Jurkat, Clone E6-1 (cell line): ENCODE measurements at places on chromosomes 5 and 9.

DNA sequence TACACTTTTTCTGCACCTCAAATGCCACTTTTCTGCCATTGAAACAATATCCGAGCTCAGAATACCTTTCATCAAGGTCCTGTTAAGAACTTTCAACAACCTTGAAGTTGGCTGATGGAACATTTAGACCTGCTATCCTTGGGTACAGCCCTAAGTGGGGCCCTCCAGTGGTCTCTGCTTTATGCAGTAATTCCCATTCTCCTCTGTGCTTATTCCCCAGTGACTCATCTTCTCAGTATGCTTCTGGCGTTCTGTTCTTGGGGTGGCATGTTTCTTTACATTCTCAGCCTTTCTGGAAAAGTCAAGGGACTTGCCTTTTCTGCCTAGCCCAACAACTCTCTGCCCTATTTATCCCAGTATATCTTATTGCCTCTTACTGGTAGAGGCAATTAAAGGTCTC lies 7.1 kb downstream of the ANP32B start:
- no peak for DNase-seq

DNA sequence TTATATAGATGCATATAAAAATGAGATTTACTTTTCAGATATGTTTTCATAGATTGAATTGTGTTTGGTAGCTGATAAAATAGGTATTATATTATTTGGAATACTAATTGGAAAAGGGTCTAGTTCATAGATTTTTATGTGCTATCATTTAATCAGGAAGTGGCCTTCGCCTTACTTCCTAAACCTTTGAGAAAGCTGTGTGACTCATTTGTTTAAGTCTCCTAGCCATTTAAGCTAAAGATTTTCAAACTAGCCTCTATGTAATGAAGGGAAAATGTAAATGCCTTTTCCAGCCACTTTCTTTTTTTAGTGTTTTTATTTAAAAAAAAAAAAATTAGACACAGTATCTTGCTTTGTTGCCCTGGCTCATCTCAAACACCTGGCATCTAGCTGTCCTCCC lies 97.5 kb downstream of the DMXL1 start:
- DNase-seq: no peak

DNA sequence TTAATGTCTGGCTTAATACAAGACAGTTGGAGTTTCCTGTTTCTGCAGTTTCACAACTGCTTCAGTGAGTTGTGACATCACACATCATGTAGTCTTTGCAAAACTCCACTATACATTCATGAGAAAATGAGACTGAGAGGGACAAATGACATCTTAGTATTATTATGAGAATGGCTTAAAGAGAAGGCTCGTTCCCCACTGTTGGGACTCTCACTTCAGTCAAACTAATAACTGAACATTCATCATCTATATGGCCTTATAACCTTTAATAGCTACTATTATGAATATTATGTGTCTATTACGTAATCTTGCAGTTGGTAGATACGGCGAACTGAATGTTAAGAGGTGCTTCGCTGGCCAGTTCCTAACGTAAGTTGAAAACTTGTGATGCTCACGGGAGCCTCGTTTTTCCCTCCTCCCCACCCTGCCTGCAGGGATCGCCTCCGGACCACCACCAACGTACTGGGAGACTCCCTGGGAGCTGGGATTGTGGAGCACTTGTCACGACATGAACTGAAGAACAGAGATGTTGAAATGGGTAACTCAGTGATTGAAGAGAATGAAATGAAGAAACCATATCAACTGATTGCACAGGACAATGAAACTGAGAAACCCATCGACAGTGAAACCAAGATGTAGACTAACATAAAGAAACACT lies 79.4 kb downstream of the SLC1A3 start:
- no peak for DNase-seq

GRCh38 chr5:60805463-60805862 lies 38.6 kb downstream of the ELOVL7 start:
- no peak for DNase-seq

GRCh38 chr9:137365056-137365455 lies 57.9 kb downstream of the EXD3 start:
- DNase-seq: no peak
